Hematopoietic multipotent progenitor cell treated with erythropoietin and hydrocortisone succinate and interleukin-3 and kit ligand, for 17 days (in vitro differentiated cells): ENCODE measurements at places on chromosomes 12 and 14.

- DNase-seq = peak; percentile 44
These were observed 7.7 kb downstream of the DCTN2 start for GRCh38 chr12:57539134-57539768.

- no peak for DNase-seq
These were observed 42.8 kb downstream of the KDM2B start for GRCh38 chr12:121537814-121538698.

- no peak for DNase-seq
These were observed 89.1 kb downstream of the C12orf75 start for GRCh38 chr12:105419606-105420005.

DNA sequence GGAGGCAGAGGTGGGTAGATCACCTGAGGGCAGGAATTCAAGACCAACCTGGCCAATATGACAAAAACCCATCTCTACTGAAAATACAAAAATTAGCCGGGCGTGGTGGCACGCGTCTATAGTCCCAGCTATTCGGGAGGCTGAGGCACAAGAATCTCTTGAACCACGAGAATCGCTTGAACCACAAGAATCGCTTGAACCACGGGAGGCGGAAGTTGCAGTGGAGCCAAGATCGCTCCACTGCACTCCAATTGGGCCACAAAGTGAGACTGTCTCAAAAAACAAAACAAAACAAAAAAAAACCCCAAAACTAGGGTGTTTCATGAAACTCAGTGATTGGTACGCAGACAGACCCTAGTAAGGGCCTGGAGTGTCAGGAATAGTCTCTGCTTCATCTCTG lies 6.4 kb upstream of the ARF6 start:
- no peak for DNase-seq

DNA sequence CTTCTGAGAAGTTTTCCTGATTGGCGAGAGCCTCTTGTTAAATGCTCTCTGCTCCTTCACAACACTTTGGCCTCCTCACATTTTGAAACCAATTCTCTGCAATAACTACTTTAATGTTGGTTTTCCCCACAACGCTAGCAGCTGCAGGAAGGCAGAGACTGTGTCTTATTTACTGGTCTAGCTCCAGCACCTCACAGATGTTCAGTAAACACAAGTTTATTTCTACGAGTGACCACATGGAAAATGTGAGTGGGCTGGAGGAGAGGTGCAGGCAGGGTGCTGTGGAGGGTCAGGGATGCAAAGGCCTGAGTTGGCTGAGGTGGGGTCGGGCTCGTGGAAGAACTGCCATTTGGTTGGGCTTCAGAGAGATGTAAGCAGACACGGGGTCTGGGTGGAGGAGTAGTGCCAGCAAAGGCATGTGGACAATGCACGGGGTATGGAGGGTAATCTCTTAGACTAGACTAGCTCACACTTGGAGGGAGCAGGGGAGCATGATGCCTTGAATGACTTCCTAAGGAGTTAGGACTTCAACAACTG lies 117.4 kb upstream of the RTL1 start:
- DNase-seq = no peak
